ENCODE measurements at places on chromosomes 13 and 19.
A peak's percentile ranks its signal among the peaks of the same experiment; 100 is the strongest.

- no peak for DNase-seq
Measured at GRCh38 chr19:10113964-10114650, 2.6 kb downstream of the P2RY11 start.

- peak; percentile 11 for DNase-seq
Measured at GRCh38 chr13:60164234-60164889, 634 bp upstream of the DIAPH3 start.

DNA sequence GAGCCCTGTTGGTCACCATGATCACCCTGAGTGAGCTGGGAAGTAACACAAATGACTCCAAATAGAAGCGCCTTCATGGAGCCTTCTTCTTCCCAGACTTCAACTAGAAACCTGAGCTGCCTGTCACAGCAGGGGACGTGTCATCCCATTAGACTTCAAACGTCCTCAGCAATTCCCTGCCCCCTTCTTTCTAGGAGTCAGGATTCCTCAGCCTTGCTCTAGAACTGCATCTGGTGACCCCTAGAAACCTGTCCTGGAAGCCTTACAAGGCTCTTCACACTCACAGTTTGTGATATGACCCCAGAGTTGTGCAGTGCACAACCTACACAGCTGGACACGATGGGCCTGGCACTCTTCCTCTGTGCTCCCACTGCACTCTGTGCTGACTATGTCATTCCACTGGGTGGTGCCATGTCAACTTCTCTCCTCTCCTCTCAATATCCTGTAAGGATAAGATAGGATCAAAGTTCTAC is 23.6 kb upstream of the TTYH1 start:
- no peak for DNase-seq

- no peak for DNase-seq
Measured at GRCh38 chr19:14544977-14545715, 15.8 kb downstream of the TECR start.

DNA sequence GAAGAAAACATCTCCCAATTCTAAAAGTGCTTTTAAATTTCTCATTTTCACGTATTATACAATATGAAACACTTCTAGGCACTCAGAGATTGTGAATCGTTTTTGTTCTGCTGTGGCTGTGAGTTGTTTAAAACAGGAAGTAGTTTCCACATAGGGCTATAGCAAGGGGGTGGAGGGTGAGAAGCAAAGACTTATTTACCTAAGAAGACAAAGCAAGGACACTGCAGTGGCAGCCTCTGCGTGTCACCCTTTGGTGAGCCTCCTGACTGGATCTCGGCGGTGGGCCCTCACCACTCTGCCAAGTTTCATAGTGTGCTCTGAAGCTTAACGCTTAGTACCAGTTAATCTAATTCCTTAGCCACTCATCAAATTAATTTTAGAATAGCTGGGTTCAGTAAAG is 56.8 kb downstream of the TNFSF13B start:
- DNase-seq, result no peak

- DNase-seq, result no peak
Measured at GRCh38 chr13:80215368-80215767, 125.6 kb downstream of the SPRY2 start.

DNA sequence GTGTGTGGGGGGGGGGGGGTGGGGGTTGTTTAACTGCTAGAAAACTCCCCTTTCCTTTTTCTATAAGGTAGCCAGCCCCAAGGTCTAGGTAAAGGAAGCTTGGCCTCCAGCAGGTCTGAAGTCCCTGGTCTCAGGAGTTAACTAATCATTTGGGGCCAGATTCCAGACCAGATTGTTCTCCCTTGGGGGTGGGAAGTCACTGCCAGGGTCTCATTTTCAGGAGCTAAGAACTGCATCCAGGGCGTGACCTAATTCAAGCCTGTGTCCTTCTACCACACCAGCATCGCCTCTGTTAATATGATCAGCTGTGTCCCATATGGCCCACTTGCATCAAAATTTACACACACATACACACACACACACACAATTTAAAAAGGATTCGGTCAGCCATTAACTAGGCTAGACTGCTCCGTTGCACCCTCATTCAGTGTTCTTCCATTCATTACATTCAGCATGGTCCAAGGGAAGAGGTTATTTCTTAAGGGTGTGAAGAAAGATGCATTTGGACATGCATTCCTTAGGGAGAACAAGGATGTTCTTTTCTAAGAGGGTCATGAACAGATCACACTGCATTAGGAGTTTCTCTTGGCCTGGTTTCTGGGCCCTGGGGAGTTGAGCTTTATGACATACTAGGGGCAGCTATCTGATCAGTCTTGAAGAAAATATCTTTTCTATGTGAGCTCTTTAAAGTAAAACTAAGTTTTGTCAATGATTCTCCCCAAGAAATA is 91.0 kb downstream of the FGF14 start:
- DNase-seq, result no peak

DNA sequence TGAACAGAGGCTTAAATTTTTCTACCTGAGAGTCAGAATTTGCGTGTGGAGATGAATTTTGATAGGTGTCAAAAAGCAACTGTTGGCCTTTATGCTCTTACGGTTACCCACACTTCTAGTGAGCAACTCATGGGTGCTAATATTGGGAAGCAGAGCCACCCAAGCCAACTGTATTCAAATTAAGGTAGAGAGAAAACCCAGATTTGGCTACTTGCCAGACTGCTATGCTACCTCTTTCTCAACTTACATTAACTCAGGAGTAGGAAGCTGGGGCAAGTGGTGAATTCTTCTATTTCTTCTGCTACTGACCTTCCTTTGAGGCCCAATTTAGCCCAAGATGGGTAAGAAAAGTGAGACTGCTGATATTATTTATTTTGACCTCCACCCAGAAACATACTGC is 83.9 kb downstream of the OLFM4 start:
- no peak for DNase-seq

GRCh38 chr13:25659091-25659795 is 287.5 kb downstream of the ATP8A2 start:
- DNase-seq, result no peak

DNA sequence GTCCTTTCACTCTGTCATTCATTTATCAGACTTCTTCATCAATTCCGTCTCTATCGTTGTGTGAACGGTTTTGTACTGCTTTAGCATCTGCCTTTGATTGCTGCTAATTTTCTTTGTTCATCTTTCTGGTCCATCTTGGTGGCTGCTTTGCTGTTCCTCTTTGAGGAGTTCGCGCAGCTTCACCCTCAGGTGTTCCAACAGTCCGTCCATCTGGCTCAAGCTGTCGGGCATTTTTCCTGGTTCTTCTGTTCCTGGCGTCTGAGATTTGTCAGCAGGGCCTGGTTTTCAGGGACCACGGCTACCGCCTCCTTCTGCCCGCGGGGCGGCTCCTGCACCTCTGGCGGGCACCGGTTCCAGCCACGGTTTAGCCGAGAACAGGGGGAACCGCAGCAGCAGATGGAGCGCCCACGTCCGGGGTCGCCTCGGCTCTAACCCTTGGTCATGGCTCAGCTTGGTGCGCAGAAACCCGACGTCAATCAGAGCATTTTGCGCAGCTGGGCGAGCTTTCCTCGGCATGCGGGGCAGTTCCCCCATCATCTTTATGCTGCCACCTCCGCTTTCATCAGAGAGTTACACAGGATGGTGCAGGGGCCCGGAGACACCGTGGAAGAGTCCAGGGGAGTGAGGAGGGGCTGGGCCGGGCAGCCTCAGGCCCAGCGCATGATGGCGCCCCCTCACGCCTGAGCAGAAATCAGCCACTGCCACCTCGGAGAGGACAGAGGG is 89.5 kb downstream of the ZNF100 start:
- DNase-seq, result no peak

GRCh38 chr13:111903143-111903542 is 163.8 kb upstream of the SOX1 start:
- DNase-seq, result no peak

DNA sequence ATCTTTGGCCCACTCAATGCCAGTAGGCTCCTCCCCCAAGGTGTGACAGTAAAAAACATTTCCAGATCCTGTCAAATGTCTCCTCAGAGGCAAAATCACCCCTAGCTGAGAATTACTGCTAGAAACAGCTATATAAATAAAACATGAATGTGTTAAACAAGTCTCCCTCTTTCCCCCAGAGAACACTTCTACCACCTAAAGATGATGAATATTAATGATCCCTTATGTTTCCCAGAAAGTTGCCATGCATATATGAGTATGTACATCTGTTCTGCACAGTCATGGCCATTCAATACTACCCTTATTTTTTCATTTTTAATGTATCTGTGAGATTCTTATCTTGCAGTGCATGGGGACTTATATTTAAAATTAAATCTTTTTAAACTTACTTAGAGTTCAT is 230.0 kb downstream of the SHISA2 start:
- DNase-seq, result no peak

GRCh38 chr19:28297586-28298157 is 915.3 kb downstream of the UQCRFS1 start:
- DNase-seq, result no peak

DNA sequence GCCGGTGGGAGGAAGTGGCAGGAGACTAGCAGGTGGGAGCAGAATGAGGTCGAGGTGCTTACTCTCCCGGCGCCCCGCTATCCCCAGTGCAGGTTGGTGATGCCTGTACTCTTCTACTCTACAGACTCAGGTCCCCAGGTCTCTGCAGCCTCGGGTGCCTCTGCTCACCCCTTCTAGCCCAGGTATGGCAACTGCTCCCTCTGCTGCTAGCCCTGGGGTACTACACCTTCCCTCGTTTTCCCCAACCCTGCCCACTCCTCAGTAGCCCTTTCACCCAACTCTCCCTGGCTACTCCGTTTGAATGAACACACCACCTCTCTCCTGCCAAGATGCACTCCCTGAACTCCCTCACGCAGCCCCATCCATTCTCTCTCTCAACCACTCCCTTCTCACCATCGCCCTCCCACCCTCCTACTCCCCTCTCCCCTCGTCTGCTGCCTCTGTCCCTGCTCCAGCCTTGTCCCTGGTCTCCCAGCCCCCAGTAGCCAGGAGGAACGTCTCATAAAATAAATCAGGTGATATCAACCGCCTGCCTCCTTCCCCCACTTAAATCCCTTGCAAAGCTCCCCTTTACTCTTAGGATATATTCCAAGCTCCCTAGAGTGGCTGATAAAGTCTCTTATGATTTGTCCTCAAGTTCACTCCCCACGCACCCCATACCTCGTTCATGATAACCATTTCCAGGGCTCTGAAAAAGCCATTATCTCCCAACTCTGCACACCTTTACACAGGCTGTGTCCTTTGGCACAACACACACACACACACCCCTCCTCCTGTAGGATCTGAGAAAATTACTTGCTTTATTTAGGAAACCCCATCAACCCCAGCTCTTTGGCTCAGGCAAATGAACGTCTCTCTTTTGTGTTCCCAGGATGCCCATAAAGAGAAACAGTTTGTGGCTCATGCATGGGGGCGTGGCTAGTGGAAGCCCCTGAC is 8.2 kb upstream of the MEIS3 start:
- DNase-seq, result peak; percentile 56

GRCh38 chr13:50766013-50766412 is 77.5 kb downstream of the DLEU7 start:
- DNase-seq, result no peak

GRCh38 chr19:17121736-17122293 is 46.2 kb downstream of the MYO9B start:
- no peak for DNase-seq

GRCh38 chr13:99215184-99215830 is 14.7 kb downstream of the UBAC2 start:
- no peak for DNase-seq

GRCh38 chr13:110503037-110503901 is 58.3 kb downstream of the RAB20 start:
- DNase-seq, result peak; percentile 44

- no peak for DNase-seq
Measured at GRCh38 chr13:71603255-71603654, 263.7 kb downstream of the DACH1 start.

DNA sequence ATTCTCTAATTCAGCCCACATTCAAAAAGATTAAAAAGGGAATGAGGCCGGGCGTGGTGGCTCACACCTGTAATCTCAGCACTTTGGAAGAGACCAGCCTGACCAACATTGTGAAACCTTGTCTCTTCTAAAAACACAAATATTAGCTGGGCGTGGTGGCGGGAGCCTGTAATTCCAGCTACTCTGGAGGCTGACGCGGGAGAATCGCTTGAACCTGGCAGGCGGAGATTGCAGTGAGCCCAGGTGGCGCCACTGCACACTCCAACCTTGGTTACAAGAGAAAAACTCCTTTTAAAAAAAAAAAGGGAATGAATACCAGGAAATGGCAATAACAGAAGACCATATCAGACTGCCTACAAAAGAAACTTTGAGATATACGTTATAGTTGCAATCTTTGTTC is 1244.5 kb downstream of the PCDH9 start:
- no peak for DNase-seq

DNA sequence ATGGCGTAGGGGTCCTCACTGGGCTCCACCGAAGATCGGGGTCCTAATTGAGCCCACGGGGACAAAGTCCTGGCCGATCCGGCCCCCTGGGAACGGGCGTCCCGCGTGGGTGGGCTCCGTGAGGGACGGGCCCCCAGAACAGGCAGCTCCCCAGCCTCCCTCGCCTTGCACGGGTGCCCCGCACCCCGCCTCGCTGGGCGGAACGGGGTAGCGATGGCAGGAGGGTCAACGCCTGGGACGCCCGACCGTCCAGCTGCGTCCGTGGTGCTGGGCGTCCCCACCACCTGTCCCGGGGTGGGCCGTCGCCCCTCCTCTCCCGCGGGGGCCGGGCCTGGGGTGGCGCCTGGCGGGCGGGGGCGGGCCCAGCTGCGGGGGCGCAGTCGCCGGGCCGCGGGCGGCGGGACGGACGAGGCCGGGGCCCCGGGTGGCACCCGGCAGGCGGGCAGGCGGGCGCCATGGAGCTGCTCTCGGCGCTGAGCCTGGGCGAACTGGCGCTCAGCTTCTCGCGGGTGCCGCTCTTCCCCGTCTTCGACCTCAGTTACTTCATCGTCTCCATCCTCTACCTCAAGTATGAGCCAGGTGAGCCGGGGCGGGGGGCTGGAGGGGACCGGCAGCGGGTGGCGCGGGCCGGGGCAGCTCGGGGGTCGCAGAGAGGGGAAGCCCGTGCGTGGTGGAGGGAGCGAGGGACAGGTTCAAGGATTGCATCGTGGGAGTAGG is at the start of gene TMEM38A:
TSS of gene TMEM38A (plus strand) at position 377 of the 717 bp plus-strand sequence. CDS start at position 456, 79 bp downstream.
- peak; percentile 12 for DNase-seq

DNA sequence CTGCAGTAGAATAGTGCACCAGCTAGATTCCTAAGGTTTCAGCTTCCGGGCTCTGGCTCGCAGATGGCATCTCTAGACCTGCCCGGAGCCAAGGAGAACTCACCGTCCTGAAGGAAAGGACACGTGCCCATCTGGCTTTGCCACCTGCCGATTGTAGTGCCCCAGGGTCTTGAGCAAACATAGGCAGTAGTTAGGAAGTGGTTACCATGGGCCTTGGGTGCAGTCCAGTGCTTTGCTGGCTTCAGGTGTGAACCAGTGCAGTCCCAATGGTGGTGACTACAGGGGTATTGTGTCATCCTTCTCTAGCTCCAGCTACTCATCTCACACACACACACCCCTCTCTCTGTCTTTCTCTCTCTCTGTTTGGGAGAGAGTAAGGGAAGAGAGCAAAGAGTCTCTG is 61.4 kb upstream of the TEX29 start:
- no peak for DNase-seq

Measured in A172 (cell line).